Fibroblast of lung (primary cell): ENCODE measurements at places on chromosomes 1 and 21. TPM values are rescaled to one million over a fixed set of nuclear protein-coding genes. Genes with fewer than 3 reads are reported as not detected.

GSTM4 gene
- 10.5 and 17.7 TPM in 2 replicates for total RNA-seq

LAD1 gene
- not detected in 2 replicates for total RNA-seq

ACOT11 gene
- 0.77 and 2.5 TPM in 2 replicates for total RNA-seq

KRTAP10-12 gene
- total RNA-seq: not detected in 2 replicates

PCAT6 gene
- total RNA-seq: 0.50 and 0.51 TPM in 2 replicates

MPZ gene
- 0.51 and 0.99 TPM in 2 replicates for total RNA-seq
